Activated naive CD8-positive, alpha-beta T cell treated with anti-CD3 and anti-CD28 coated beads for 36 hours (primary cell): ENCODE measurements at places on chromosomes 4 and X.

- no peak for DNase-seq
Observed at GRCh38 chrX:41600291-41600690, 88.5 kb upstream of the GPR34 start.

DNA sequence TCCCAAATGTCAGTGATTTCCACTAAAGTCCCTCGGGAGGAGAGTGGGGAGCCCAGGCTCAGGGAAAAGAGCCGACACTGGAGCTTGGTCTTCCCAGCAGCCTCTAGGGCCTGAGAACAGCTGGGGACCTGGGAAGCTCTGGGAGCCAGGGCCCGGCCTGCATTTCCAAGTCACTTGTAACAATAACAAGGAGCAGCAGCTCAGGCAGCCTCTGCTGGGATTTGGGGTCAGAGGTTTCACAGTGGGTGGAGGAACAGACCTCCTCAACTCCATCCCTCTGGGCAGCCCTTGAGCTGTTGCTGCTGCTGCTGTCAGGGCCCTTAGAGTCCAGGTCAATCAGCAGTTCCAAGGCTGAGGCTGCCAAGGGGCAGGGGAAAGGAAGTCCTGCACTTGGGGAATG lies 11.1 kb downstream of the STARD8 start:
- no peak for DNase-seq

DNA sequence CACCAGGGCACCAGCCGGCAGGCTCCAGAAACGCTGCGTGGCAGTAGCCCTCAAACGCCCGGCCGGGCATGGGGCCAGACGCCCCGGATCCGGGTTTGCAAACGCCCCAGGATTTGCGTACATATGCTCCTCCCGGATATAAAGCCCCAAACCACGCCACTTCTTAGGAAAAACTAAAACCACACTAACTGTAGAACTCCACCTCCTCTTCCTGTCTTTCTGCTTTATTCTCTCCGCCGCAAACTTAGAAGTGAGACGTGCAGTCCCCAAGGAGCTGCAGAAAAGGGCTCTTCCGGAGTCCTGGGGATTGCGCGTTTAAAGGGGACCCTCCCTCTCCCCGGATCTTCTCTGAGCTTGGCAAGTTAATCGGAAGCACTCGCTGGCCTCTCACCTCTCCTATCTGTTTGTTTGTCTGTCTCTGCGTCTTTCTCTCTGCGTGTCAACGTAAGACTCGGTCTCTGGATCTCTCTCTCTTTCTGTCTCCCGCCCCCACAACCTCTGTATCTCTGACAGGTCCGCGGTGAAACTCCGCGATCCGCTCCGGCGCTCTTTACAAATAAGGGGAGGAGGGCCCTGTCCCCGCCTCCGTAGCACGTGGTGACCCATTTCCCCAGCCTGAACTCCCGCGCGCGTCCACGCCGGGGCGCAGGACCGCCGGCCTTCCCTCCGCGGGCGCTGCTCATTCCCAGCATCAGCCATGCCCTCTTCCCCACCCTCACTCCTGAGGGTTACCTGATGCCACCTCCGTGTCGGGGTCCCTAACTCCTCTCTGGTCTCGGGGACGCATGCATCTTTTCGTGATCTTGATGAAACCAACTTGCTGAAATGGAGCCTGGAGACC lies at the start of gene SLC39A8:
Gene SLC39A8, minus strand, starts transcription at position 529 of the 841 bp plus-strand sequence. CDS start 820 bp downstream, outside the sequence.
- DNase-seq: peak; percentile 91

- no peak for DNase-seq
Observed at GRCh38 chr4:76272582-76272981, 21.1 kb downstream of the FAM47E start.

GRCh38 chr4:105306158-105306781 lies 159.6 kb downstream of the TET2 start:
- peak; percentile 68 for DNase-seq

GRCh38 chr4:4842476-4843441 lies 16.7 kb upstream of the MSX1 start:
- no peak for DNase-seq

GRCh38 chr4:139668036-139668435 lies 2.4 kb downstream of the MGST2 start:
- no peak for DNase-seq

GRCh38 chr4:184817494-184818215 lies 8.1 kb downstream of the ACSL1 start:
- DNase-seq: no peak

DNA sequence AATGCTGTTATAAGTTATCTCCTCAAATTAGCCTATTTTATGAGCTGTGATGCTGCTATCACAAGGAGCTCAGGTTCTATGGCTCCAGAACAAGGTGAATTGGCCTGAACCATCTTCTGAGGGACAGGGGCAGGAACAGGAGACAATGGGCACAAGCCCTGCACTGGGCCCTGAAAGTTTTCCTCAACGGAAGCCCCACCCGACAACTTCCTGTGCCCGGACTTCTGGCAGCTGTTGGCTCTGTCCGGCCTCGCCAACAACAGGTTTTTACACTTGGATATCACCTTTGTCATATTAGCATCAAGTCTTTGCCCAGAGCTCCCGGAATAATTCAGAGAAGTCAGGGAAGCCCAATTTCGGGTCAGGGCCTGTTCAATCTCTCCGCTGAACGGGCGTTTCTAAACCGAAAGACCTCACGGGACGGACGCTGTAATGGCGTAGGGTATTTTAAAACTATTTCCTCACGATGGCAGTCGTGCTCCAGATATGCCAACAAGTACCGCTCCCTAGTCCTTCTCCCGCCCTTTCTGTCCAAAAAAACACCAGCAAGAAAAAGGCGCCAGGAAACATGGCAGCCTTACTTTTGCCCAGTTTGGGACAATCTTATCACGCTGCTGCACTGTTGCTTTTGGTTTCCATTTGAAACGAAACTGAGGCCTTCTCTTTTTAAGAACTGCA lies 201.0 kb upstream of the STK26 start:
- DNase-seq: no peak

DNA sequence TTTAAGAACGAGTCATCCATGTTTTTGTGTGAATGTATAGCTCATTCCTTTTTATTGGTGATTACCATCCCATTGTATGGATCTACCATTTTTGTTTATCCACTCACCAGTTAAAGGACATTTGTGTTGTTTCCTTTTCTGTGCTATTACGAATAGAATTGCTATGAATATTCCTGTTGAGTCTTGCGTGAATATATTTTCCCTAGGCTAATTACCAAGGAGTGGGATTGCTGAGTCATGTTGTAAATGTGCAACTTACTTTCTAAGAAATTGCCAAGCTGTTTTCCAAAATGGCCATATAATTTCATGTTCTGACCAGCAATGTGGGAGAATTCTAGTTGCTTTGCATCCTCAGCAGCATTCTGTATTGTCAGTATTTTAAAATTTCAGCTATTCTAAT lies 51.3 kb downstream of the YIPF6 start:
- no peak for DNase-seq

DNA sequence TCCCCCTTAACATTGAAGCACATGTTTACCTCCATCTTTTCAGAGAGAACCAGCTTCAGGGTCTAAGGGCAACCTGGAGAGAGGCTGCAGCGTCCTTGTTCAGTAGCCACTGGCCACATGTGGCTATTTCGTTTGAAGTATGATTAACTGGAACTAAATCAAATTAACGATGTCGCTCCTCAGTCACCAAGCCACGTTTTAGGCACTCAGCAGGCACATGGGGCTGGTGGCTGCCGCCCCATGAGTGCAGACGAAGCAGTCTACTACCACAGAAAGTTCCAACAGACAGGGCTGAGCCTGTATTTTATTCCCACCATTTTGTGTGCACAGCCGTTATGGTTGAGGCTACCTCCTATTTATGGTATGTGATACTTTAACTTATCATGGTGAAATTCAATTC lies 99.4 kb downstream of the WFS1 start:
- no peak for DNase-seq

DNA sequence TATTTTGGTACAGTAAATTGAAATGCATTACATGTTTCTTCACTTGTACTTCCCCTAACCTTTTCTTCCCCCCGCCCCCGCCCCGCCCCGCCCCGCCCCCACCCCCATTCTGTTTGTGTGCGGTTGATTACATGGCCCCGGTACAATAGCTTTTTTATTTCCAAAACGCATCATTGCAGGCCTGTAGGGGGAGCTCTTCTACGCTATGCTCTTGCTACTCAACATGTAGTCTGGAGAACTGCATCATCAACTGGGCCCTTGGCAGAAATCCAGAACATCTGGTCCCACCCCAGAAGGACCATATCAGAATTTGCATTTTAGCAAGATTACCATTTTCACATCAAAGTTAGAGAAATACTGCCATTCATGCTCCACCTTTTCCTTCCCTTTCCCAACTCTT lies 333.3 kb upstream of the DDX53 start:
- DNase-seq: no peak

GRCh38 chr4:184345573-184345922 lies 127.9 kb upstream of the ENPP6 start:
- DNase-seq: no peak

GRCh38 chr4:173307778-173308177 lies 26.4 kb downstream of the HMGB2 start:
- no peak for DNase-seq

- no peak for DNase-seq
Observed at GRCh38 chrX:675279-675954, 44.8 kb downstream of the SHOX start.

- DNase-seq: no peak
Observed at GRCh38 chrX:118751950-118752783, 24.8 kb downstream of the IL13RA1 start.

DNA sequence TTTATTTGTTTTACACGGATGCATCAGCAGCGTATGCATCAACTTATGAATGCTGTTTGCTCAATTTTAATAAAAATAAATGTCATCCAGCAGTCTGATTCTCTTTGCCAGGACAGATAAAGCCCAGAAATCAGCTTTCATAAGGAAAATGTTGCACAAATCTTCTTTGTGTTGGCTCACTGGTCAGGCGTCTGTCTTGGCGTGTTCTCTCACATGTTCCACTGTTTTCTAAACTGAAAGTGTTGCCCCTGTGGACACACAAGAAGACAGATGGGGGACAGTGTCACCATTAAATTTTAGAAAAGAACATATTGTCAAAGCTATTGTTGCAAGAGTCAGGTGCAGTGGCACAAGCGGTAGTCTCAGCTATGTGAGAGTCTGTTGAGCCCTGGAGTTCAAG lies 316.2 kb downstream of the CENPC start:
- DNase-seq: no peak

DNA sequence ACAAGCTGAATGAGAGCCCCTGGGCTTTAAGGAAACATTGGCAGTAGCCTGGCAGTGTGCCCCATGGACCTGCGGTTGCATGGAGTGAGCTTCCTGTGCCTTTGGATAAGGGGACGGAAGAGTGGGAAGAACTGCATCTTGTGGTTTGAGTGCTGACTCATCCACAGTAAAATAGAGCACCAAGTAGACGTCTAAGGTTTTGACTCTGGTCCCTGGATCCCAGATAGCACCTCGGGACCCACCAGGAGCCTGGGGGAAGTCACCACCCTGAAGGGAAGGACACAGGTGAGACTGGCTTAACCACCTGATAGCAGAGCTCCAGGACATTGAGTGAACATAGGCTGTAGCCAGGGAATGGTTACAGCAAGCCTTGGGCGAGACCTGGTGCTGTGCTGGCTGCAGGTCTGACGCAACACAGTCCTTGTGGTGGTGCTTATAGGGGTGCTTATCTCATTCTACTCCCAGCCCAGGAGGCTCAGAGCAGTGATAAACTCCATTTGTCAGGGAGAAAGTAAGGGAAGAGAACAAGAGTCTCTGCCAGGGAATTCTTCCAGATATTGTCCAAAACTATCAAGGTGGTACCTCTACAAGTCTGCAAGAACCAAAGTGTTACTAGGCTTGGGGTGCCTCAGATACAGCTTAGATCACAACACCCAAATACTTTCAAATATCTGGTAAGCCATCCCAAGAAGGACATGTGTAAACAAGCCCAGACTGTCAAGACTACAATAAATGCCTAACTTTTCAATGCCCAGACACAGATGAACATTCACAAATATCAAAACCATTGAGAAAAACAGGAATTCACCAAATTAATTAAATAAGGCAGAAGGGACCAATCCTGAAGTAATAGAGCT lies 123.6 kb upstream of the TET2 start:
- DNase-seq: no peak

GRCh38 chr4:186957952-186958555 lies 234.4 kb upstream of the FAT1 start:
- no peak for DNase-seq

GRCh38 chr4:67256388-67257043 lies 288.8 kb downstream of the CENPC start:
- DNase-seq: no peak

DNA sequence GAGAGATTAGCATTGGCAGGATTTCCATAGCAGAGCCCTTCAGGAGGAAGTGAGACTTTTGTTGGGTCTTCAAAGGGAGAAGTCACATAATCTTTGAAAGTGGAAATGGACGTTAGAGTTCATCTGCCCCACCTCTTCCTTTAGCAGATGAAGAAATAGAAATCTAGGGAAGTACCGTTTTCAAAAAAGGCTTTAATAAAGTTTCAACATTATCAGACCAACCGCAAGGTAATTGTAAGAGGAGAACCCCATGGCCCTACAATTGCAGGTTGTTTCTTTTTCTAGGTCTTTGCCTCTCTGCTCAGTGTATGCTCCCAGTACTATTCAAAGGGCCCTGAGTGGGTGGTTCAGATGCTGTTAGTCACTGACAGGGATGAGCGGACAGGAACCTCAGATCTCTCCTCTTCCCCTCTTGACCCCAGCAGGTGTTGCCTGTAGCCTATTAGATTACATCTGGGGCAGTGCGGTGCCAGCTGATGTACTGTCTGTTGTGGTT lies 48.6 kb upstream of the AP1S2 start:
- DNase-seq: peak; percentile 1

- no peak for DNase-seq
Observed at GRCh38 chr4:3374667-3375066, 67.1 kb upstream of the HGFAC start.

- peak; percentile 50 for DNase-seq
Observed at GRCh38 chr4:39698424-39699009, 581 bp downstream of the UBE2K start.

DNA sequence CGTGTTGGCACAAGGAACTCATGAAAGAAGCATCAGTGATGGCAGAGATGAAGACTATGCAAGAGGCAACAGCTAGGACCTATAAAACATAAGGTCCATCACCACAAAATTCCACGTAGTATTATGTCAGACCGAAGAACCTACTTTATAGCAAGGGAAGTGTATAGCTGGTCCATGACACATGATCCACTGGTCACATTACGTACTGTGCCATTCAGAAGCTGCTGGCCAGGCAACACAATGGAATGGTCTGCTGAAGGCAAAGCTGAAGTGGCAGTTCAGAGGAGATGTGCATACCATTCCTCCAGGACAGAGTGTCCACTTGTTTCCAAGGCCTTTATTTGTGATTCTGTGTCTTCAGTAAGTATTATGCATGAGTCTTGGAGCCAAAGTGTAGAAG lies 215.5 kb upstream of the UGT8 start:
- no peak for DNase-seq

GRCh38 chr4:30717208-30718020 lies 2.8 kb upstream of the PCDH7 start:
- peak; percentile 36 for DNase-seq

- DNase-seq: no peak
Observed at GRCh38 chr4:174387143-174387542, 103.4 kb downstream of the CEP44 start.
